ENCODE measurements at places on chromosomes 4 and X.

GRCh38 chr4:13944095-13944511, 316.6 kb upstream of the BOD1L1 start:
- DNase-seq: no peak

- no peak for DNase-seq
Measured at GRCh38 chr4:5881340-5881739, 11.5 kb downstream of the CRMP1 start.

DNA sequence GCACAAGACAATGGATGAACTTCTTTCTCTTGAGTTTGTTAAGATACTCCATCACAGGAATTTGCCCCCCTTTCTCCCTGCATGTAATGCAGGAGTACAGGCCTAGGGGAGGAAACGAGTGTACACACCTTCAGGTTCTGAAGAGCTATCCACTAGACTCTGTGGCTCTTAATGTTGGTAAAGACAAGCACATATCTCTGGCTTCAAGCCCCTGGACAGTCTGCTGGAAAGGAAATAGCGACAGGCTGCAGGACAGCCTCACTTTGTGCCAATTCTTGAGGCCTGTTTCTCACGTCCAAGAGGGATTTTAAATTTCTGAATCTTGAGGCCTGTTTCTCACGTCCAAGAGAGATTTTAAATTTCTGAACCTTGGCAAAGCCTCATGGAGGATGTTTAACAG, 87.1 kb downstream of the RLIM start:
- no peak for DNase-seq

DNA sequence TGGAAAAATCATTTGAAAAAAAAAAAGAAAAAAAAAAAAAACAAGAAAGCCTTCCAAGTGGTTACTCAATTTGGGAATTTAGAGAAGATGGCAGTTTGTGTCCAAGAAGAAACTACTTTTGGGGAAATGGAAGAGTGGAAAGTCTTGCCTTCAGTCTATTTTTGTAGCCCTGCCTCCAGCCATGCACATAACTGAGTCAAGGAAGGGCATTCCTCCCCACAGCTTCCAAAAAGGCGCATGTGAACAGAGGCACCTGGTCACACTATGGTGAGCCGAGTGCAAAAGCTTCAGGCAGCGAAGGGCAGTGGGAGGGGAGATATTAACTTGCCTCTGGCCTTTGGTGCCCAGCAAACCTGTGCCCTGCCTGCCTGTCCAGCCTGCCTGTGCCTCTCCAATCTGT, 163.7 kb downstream of the SMIM20 start:
- DNase-seq: no peak

DNA sequence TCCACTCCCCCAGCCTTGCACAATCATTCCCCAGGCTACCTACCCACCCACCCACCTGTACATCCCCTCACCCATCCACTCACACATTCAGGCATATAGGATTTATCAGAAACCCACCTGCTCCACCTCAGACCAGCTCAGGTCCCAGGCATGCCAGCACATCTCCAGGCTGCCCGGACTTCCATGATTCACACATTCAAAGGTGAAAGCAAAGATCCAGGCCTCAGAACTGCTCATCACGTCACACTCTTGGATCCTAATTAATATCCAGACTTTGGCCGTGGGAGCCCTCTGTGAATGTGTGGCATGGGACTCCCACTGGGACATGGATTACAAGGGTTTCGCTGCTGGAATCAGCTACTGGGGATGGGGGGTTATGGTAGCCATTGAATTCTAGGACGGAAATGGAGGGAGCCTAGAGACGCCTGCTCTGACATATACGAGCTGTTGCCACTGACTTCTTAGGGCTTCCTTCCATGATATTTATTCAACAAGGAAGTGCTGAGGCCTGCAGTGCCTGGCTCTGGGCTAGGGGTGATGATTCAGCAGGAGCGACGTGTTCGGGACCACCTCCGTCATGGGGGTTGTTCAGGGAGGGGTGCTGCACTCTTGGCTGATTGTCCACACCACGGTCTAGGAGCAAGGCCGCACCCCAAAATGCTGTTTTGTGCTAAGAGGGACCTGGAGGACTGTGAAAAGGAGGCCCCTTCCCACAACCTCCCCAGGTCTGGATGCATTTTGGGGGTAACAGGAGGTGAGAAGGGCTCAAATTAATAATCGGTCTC, 56.9 kb upstream of the ADRA2C start:
- no peak for DNase-seq

- DNase-seq: no peak
Measured at GRCh38 chr4:140311257-140311835, 62.1 kb upstream of the SCOC start.

DNA sequence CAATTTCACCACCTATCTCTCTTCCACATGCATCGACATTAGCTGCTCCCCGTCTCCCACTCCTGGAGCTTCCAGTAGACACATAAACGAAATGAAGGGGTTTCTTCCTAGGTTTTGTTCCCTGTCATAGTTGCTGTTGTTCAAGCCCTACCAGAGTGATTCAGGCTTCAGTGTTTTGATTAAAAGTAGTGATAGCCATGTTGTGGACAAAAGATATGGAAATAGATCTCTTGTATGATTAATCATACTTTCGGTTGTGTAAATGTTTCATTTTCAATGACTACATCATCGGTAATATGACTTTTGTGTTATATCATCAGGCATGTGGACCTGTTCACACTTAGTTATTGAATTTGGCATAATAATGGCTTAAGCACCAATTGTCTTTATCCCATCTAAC, 96.5 kb upstream of the KLF3 start:
- DNase-seq: no peak

DNA sequence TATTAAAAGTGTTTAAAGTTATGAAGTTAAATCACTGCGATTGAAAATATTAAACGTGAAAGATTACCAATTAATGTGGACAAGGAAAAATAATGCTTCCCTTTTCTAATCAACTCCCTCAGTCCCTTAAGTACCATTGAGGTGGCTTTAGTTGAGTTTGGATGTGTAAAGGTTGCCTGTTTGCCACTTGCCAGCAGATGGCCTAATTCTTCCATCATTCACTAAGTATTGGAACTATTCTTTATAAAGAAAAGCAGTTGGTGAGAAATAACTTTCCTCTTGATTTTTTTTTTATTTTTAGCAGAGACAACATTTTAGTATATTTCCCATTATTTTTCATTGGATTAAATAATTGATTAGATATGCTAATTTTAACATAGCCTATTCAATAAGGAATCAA, 295.9 kb upstream of the TACR3 start:
- no peak for DNase-seq

- no peak for DNase-seq
Measured at GRCh38 chr4:143207555-143207954, 22.8 kb downstream of the USP38 start.

GRCh38 chr4:93786149-93786548, 42.4 kb upstream of the ATOH1 start:
- no peak for DNase-seq

GRCh38 chrX:69138118-69138390, 27.2 kb downstream of the PJA1 start:
- no peak for DNase-seq

DNA sequence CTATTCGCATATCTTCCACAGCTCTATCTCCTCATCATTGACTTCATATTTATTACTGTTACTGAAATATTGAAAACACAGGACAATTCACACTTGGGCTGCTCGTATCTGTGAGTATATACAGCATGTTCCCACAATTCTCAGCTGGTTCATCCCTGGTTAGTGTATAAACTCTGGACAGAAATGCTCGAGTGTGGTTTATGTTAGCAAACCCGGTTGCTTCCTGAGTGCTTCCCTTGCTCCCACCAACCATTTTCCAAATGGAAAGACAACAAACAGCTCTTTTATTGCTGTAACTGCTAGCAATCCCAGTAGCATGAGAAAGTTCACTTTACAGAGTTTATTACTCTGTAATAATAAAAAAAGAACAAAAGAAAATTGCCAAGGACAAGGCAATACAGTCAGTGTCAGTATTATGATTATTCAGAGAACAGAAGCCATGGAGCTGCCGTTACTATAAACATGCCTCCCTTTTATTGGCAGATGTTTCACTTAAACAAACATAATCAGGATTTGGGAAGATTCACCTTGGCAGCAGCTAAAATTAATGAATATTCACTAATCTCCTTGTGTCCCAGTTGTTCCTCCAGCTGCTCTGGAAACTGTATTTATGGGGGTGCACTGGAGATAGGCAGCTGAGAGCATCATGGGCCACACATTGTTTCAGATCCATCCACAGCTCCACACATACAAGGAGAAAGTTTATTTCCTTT, 134.1 kb upstream of the GUCY1A1 start:
- no peak for DNase-seq

DNA sequence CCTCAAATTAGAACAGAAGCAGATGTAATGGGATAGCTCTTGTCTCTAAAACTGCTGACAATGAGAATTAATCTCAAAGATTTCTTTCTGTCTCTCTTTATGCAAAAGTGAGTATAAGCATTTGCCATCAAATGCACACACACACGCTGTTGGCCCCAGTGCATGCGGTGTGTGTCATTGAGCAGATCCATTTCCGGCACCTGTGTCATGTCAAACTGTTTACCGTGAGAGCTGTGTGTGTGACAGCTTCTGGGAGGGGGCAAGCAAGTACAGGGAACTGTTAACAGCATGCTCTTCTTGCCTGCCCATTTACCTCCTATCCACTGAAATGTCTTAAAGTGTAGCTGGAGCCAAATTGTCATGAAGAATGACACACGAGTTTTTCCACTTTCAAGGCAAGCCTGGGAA, 297.9 kb upstream of the FAT4 start:
- DNase-seq: no peak

GRCh38 chr4:966266-967112, 6.9 kb downstream of the DGKQ start:
- no peak for DNase-seq

DNA sequence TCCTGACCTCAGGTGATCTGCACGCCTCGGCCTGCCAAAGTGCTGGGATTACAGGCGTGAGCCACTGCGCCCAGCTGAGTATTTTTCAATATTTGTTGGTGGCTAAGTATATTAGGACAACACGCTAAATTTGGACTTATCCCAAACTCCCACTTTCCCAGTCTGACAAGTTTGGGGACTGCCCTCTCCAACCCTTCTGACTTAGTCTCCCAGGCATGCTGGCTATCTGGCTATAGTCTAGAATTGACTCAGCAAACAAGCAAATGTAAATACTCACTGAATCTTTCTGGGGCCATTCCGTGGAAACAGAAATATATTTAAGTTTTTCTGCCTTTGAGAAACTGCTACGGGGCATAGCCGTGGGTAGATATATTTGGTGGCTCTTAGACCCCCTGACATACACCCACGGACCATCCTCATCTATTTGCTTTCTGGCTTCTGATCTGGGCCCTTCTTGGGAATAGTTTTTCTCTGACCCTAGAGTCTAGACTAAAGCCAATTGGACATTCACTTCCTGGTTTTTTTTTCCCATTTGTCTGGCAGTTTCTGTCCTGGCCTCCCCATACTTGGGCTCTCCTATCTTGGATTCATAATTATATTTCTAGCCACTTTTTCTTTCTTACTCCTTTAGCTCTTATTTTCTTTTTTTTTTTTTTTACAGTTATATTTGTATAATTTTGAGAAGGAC, 11.3 kb upstream of the DOCK11 start:
- no peak for DNase-seq

GRCh38 chr4:173666-174314, 49.5 kb downstream of the ZNF718 start:
- DNase-seq: no peak

GRCh38 chr4:165517216-165517615, 138.4 kb downstream of the CPE start:
- DNase-seq: no peak

- DNase-seq: no peak
Measured at GRCh38 chrX:40018041-40018440, 79.7 kb downstream of the BCOR start.

- DNase-seq: no peak
Measured at GRCh38 chrX:48996969-48997368, 5.1 kb downstream of the GRIPAP1 start.

DNA sequence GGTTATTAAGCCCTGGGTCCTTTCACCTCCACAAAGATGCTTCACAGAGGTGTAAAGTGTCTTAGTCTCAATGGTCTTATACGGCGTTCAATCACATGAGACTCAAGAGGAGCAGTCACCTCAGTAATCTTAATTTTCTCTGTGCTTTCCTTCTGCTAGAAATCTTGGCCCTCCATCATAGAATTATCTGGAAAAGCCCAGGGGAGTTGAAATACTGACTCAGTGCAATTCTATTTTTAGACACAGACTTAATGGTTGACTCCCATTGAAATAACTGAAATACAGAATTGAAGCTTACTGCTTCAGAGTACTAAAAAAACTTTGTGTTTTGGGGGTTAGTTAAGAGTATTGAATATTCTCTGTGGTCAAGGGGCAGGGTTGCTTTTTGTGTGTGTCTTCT, 94.5 kb upstream of the IL15 start:
- no peak for DNase-seq

GRCh38 chr4:171101845-171102244, 711.4 kb upstream of the GALNTL6 start:
- DNase-seq: no peak

- no peak for DNase-seq
Measured at GRCh38 chrX:97763391-97763790, 879.7 kb downstream of the RPA4 start.

DNA sequence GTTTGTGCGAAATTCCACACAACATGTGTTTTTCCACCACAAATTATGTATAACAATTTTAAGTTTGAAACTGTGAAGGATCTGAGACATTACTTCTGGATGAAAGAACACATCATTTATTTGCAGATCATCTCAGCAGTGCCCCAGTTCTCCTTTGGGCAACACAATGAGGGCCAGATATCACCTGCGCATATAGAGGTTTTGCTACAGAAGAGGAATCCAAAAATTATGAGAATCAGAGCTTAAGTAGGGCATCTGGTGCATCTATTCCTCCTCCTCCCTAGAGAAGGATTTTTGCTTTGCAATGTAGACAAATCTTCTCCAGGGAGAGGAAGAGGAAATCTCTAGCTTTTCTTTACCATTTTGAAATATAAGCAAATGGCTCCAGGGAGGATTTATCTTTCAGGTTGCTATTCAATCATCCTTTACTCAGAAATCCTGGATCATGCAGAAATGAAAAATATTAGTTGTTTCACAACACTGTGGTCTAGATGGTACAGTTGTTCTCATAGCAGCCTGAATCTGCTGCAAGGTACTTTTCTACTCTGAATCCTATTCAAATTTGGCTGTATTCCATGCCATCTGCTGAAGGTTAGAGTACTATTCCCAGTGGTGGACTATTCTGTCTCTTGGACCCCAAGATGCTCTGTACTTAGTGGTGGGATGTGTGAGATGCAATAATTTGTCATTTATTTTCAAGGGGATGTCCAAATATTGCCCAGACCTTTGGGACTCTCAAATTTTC, 132.1 kb downstream of the SNCA start:
- no peak for DNase-seq

- no peak for DNase-seq
Measured at GRCh38 chr4:11480683-11481082, 52.0 kb upstream of the HS3ST1 start.

- DNase-seq: no peak
Measured at GRCh38 chr4:138576684-138577083, 334.5 kb upstream of the SLC7A11 start.

- no peak for DNase-seq
Measured at GRCh38 chr4:177638871-177639270, 196.6 kb upstream of the AGA start.

All from stimulated activated CD8-positive, alpha-beta memory T cell treated with anti-CD3 and anti-CD28 coated beads, Interleukin-2, amount 100 ng/mL, for 1 hour (primary cell).